Bone marrow (tissue), 2 donors: ENCODE measurements at places on chromosomes 6 and 20.

DNA sequence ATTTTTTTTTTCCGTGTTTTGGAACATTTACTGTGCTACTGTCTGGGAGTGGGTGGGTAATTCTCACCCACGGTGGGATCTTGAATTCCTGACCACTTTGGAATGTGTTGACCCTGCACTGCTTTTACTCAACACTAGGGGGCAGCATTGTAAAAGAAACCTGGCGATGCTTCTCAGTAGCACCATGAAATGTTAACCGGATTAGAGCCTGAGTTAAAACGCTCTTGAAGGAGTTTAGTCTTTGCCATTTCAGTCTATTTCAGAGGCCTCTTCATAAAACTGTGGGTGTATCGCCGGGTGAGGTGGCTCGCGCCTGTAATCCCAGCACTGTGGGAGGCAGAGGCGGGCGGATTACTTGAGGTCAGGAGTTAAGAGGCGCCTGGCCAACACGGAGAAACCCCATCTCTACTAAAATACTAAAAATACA, 114.4 kb upstream of the PRND start:
- peak; percentile 60 for DNase-seq

DNA sequence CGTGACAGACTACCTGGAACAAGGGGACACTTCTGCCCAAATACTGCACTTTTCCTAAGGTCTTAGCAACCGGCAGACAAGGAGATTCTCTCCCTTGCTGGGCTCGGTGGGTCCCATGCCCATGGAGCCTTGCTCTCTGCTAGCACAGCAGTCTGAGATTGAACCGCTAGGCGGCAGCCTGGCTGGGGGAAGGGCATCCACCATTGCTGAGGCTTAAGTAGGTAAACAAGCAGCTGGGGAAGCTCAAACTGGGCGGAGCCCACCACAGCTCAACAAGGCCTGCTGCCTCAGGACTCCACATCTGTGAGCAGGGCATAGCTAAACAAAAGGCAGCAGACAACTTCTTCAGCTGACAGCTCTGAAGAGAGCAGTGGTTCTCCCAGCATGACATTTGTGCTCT, 87.8 kb upstream of the ASCC3 start:
- DNase-seq: no peak

GRCh38 chr6:137353346-137353745, 134.2 kb upstream of the IFNGR1 start:
- DNase-seq: peak; percentile 39

DNA sequence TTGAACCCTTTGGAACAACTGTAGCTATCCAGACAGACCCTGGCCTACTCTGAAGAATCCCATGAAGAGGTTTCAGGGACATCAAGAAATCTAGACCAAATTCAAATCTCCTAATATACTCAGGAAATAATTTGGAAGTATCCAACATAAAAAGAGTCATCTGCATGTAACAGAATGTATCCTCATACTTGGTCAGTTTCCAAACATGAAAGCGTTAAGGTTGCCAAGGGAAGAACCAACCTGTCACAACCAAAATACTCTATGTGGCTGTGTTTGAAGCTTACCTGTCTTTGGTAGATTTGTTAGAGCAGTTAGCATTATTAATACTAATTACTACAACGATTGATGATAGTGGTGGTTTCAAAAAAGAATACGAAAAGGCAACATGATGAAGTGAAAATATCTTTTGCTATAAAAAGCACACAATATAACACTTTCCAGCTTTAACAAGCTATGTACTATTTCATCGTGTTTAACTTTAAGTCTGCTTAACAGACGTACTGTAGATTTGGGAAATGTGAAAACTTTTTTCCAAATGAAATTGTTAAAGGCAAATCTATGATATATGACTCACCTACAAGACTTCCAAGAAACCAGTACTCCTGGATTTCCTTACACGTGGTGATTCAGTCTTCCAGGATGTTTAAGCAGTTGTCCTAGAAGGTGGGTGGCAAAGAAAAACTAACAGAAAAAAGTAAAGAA, 46.6 kb upstream of the ENPP1 start:
- DNase-seq: no peak
